Right kidney (tissue), 9 donors: ENCODE measurements at places on chromosomes 4 and X.

- DNase-seq: no peak
These were observed 584 bp upstream of the TMEM165 start for GRCh38 chr4:55395218-55395528.

- DNase-seq: no peak
These were observed 602.8 kb upstream of the DIPK2B start for GRCh38 chrX:45803383-45803921.

GRCh38 chr4:41796545-41797210 lies 48.2 kb upstream of the PHOX2B start:
- DNase-seq: no peak

- DNase-seq: no peak
These were observed 72.1 kb downstream of the DDIT4L start for GRCh38 chr4:100118181-100118580.
